ENCODE measurements at places on chromosomes 2 and 18. TPM values are rescaled to one million over a fixed set of nuclear protein-coding genes. Genes with fewer than 3 reads are reported as not detected.

The WDR12 gene
- 26.6 TPM for total RNA-seq

DNA sequence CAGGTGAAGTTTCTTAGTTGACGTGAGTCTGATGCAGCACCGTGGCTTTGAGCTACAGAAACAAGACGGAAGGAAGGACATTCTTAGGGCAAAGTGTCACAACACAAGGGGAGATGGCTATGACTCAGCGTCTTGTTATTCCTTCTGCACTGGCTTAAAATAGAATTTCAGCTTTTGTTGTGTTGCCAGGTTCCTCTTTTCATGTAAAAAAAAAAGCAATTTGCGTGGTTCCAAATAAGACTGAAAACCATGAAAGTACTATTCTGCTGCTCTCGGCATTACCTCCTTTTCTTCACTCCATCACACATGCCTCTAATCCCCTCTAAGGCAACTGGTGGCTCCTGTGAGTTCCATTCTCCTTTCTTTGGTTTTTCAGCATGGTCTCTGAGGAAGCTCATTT is 150.1 kb downstream of the ANTXR1 start:
- H3K27me3 ChIP-seq, result no peaks in the 10 kb centered on the region
- no peaks in the 10 kb centered on the region for H3K36me3 ChIP-seq
- H3K4me3 ChIP-seq, result no peak overlapping the region
- no peak overlapping the region for H3K27ac ChIP-seq
- peaks cover 14% of the 10 kb centered on the region for H3K4me1 ChIP-seq

GRCh38 chr18:78895207-78896001 is 84.2 kb upstream of the SALL3 start:
- DNase-seq, result no peak
- no peak overlapping the region for H3K4me3 ChIP-seq
- no peaks in the 10 kb centered on the region for H3K4me1 ChIP-seq
- H3K36me3 ChIP-seq, result no peaks in the 10 kb centered on the region
- H3K27ac ChIP-seq, result no peak overlapping the region
- no peaks in the 10 kb centered on the region for H3K27me3 ChIP-seq

DNA sequence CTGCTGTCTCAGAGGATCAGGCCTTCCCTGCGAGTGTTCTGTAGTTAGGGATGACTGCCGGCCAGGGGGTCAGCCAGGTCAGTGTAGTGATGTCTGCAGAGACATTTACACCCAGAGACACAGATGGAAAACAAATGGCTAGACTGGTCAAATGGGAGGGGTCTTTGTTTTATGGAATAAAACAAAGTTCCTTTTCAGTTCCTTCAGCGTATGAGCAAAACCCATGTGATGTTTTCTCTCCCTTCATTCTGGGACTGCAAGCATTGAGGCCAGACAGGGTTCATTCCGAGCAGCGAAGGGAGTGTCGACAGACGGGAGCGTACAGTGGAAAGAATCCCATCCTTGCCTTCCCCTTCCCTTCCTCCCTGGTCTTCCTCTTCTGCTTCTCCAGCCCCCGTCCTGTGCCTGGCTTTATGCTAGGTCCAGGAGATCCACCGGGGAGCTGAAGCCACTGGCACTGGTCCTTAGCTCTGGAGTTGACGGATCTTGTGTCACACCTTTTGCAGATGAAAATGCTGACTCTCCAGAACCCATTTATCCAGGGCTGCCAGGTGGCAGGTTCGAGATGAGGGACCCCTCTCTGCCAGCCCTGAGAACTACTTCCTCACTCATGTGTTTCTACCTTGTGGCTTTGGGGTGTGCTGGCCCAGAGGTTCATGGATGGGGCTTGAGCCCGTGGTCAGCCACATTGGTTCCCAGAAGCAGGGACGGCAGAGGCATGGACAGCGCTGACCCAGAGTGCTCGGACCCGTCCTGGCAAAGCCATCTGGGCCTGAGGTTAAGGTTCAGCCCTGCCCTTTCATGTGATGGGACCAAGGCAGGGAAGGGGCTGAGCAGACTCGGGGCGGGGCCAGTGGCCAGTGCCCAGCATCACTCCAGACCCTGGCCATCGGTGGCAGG is 24.2 kb downstream of the ITGB1BP1 start:
- no peaks in the 10 kb centered on the region for H3K4me1 ChIP-seq
- H3K36me3 ChIP-seq, result no peaks in the 10 kb centered on the region
- H3K27ac ChIP-seq, result peak overlapping the region; percentile 71

DNA sequence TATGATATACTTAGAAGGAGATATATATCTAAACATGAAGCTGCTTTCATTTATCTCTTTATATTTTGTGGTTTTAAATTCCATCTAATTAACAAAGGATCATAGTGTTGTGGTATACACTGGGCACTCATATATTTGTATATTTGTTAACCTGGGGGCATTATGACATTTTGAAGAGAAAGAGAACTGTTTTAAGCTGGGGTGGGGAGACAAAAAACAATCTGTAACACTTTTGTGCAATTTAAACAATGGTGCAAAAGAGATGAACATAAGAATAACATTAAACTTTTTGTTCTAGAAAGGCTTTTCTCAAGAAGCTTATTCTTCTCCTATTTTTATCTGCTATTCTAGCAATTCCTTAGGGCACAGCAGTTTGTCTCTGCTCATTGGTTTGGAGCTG is 842.0 kb upstream of the CDH2 start:
- DNase-seq, result no peak
- no peaks in the 10 kb centered on the region for H3K36me3 ChIP-seq
- no peaks in the 10 kb centered on the region for H3K27me3 ChIP-seq
- no peak overlapping the region for H3K27ac ChIP-seq

Measured in gastrocnemius medialis (tissue), 4 donors.